ENCODE measurements at places on chromosomes 13 and 19.

DNA sequence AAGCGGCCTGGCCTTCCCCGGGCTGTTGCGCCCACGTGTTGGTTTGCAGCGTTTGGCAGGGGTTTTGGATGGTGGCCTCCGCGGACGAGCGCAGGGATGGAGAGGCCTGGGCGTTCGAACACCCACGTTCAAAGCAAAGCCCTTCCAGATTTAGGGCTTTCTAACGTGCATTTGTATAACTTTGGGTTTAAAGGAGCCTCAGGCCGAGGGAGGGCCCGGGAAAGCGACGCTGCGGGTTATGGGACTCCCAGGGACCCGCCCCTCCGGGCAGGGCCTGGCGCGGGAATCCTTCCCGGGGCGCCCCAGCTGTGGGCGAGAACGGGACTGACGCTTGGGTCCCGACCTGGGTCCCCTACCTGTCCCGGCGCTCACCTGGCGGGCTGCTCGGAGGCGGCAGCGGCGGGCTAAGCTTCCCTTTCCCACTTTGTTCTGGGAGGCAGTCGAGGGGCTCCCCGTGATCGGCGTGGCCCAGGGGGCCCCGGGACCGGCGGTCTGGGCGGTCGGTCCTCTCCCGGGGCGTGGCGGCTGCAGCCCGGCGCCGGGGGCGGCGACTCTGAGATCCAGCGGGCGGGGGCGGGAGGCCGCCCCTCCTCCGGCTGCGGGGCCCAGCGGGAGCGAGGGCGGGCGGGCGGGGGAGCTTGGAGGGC lies at the start of gene FBXO17:
Gene FBXO17, minus strand, starts transcription at position 529 of the 647 bp plus-strand sequence. CDS start 25,423 bp downstream, outside the sequence.
- no peak for DNase-seq

DNA sequence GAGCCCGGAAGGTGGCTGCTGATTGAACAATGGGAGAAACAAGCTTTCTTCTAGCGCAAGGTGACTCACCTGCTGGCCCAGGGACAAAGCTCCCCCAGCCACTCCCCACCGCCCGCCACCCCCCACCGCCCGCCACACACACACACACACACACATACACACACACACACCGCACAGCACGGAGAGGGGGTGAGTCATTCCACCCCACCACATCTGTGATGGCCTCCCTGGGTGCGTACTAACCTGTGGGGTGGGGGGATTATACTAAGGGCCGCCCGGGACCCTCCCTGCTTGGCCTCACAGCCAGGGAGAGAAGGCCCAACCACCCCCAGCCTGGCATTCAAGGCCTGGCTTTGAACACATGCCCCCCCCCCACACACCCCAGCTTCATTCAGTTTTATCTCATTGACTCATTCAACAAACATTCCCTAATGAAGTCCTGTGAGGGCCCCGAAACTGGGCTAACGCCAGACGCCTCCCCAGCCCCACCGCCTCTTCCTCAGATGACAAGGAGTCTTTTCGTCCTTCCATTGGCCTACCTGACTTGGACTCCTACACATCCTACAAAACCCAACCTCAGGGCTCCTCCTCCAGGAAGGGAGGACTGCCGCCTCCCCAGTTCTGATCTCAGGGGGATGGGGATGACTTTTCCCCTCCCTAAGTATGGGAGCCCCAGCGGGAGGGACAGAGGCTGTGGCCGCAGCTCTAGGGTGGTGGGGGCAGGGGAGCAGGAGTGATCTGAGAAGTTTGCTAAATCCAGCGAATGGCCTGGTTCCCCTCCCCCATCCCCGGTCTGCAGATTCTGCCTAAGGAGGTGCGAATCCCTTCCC lies 5.8 kb upstream of the ONECUT3 start:
- peak; percentile 52 for DNase-seq

DNA sequence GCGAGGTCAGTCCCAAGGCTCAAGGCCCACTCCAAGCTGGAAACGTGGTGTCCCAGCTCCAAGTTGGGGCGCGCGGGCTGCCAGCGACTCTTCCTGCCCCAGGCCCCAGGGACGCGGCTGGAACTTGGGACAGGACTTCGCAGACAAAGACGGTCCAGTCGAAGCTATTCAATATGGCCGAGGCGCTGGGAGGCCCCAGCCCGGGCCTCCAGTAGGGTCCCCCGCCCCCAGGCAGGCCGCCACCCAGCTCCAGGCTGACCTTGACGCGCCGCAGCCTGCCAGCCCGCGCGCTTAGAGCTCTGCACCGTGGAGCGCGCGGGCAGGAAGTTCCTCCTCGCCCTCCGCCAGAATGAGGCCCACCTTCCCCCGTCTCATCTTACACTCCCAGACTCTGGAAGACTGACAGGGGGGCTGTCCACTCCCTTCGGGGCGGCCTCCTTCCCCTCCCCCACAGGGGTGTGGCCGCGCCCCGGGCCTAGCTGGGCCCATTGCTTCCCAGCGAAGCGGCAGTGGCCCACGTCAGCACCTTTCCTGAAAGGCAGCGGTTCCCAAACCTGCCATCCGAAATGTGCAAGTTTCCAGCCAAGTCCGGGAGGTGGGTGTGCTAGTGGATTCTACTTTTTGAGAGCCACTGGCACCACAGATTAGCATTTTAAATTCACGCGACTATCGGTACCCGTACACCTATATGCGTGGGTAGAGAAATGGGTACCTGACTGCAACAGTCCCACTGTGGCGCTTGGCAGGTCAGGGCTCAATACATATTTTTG lies at the start of gene CCDC8:
Gene CCDC8, minus strand, starts transcription at position 303 of the 770 bp plus-strand sequence. CDS start 754 bp downstream, outside the sequence.
- DNase-seq, result no peak

DNA sequence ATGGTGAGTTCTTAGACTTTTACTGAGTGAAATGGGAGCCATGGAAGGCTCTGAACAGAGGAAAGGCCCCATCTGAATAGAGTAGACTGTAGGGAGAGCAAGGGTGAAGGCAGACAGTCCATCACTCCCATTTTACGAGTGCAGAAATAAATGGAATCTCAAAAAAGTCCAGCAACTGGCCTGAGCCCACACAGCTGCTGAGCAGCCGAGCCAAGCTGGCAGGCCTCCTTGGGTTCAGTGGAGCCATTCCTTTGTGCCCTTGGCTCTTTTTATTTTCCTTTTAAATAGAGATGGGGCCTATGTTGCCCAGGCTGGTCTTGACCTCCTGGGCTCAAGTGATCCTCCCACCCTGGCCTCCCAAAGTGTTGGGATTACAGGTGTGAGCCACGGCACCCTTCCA lies 1.0 kb upstream of the MYH14 start:
- no peak for DNase-seq

DNA sequence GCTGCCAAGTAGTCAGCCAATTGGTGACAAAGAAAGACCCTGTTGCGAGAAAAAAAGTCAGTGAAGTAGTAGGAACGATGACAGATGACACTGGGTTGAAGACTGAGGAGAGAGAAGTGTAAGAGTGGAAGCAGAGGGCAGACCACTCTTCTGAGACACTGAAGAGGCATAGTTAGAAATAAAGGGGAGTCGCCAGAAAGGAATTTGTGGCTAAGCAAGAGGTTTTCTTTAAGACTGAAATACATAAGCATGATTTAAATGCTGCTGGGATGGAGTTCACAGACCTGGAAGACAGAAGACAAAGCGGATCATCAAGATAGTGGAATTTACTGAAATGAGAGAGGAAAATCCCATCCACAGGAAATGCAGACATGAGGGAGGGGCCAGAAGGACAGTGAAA lies 56.2 kb upstream of the USPL1 start:
- DNase-seq, result no peak

DNA sequence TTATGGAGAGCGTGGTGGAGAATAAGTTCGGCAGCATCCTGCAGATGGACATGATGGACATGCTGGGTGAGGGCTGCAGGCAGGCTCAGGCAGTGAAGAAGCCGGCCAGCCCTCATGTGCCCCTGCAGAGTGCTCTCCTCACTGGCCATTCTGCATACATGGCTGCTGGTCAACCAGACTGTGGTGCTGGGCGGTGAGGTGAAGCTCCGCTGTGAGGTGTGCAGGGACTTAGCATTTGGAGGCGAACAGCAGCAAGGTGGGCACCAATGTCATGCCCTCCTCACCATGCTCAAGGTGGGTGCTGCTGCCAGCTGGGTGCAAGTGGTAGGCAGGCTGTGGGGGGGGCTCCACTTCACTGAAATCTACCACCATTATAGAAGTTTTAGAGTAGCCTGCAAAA lies 5.7 kb upstream of the ZNF492 start:
- no peak for DNase-seq

DNA sequence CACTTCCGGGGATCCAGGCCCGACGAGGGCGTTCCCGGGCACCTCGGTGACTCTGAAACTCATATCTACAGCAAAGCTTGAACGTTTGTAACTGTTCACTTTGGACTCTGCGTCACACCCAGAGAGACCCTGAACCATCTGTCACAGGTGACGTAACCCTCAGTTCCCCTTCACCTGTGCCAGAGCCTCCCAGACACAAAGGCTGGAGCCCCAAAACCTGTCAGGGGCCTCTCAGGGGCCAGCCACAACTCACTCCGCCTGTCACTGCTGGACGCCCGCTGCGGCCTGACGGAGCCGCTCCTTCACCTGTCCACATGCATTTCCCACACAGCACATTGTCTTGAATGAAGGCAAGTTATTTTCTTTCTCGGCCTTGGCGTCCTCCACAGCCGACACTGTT lies 8.0 kb downstream of the RASA3 start:
- DNase-seq, result no peak

DNA sequence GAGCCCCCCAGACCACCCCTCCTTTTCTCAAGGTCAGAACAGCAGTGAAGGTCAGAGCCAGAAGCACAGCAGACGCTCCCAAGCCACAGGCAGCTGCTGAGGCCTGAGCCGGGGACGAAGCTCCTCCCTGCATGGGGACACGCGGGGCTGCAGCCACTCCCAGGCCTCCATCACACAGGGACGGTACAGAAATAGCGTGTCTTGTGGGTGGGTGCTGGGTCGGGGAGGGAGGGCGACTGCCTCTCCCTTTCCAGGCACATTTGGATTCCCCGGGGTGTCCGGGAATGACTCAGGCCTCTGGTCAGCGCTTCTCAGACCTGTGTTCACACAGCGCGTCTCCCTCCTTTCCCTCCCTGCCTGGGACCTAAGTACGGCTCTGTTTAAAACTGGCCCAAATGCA lies 33.2 kb downstream of the RASA3 start:
- peak; percentile 23 for DNase-seq

- DNase-seq, result no peak
These were observed 978.3 kb downstream of the UQCRFS1 start for GRCh38 chr19:28234637-28235036.

GRCh38 chr19:2221918-2222317 lies 14.2 kb downstream of the PLEKHJ1 start:
- DNase-seq, result no peak

- DNase-seq, result no peak
These were observed 20.6 kb downstream of the KLF5 start for GRCh38 chr13:73079359-73079758.

DNA sequence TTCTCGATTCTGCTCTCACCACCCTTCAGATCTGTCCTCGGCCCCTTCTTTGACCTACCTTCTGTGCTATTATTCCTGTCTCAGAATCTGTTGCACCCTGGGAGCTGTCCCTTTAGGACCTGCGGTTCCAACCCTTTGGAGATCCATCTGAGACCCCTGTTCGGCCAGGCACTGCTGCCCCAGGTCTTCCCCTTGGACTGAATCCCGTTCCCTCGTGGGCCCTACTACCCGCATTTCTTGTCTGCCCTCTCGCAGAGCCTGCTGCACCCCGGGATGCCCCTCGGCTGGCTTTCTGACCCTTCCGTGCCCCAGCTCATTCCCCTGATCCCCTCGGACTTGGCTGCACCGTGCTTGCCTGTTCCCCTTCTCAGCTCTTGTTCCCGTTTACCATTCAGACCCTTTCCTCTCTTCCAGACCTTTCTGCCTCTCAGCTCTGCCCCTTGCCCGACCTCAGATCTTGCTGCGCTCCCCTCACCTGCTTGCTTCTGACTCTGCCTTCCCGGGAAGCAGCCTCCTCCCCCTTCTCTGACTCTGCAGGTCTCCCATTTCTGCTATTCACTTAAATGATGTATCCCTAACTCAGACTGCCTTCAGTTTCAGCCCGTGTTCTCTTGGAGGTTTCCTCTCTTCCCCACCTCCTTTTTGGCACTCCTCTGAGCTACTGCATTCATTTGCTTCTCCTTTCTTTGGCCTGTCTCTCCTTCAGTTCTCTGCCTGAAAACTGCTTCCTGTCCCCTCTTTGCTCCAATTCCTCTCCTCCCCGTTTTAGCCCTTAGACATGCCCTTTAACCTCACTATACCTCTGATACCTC lies 1.1 kb downstream of the ARHGAP35 start:
- DNase-seq, result peak; percentile 48

DNA sequence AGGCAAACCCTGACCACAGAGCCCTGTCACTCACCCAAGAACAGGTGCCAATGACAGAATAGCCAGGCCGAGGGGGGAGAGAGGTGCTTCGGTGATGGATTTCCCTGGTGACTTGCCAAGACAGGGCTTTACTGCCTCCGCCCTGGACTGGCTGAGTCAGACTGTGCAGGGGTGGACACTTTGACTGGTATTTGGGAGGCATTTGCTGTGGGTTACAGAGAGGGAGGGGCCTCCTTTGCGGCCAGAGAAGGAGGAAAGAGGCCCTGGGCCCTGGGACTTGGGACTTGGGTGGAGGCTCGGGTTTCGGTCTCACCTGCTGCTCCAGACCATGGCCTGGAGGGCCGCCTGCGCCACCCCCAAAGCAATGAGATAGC lies 4.6 kb upstream of the EPS8L1 start:
- DNase-seq, result no peak

GRCh38 chr19:14915116-14915515 lies 26.2 kb upstream of the OR7C2 start:
- no peak for DNase-seq

DNA sequence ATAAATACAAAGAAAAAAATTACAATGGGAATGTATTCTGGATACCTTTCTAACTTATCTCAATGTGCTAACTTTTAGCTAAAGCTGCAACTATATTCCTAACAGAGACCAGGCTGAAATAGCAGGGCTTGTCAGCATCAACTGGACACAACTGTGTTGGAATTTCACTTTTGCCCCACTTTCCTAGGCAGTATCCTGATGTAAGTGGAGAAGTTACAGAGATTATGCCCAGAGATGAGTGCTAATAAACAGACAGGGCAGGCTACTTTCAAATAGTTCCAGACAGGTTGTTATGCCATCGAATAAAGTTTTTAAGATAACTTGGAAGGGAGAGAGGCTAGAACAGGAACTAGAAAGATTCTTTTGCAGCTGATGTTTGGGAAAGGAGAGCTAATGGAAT lies 201.9 kb downstream of the KCTD12 start:
- DNase-seq, result no peak

DNA sequence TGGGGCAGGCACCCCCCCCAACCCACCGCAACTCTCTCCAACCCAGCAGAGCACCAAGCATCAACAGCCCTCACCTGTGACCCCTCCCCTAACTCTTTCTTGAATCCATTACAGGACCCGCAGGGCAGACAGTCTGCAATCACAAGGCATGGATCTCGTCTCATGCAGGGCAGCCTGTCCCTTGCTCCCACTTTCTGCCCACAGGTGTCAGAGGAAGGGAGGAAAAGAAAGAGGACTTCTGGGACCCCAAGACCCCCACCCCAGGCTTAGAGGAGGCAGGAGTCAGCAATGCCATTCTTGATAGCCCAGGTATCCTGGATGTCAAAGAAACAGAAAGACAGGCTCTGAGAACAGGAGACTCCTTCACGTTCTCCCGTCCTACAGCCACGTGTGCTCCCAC lies 47.4 kb upstream of the TUBGCP3 start:
- DNase-seq, result no peak

- no peak for DNase-seq
These were observed 14.2 kb downstream of the ZIC2 start for GRCh38 chr13:99995589-99996380.

Measured in activated naive CD8-positive, alpha-beta T cell treated with anti-CD3 and anti-CD28 coated beads, Interleukin-2, amount 10 ng/mL, durations not matched to agents 7 days and 5 days (primary cell).